ENCODE measurements at places on chromosomes 3 and 15.
A peak's percentile ranks its signal among the peaks of the same experiment; 100 is the strongest.

GRCh38 chr15:42060477-42060763 lies 33.9 kb downstream of the PLA2G4D start:
- DNase-seq = no peak

DNA sequence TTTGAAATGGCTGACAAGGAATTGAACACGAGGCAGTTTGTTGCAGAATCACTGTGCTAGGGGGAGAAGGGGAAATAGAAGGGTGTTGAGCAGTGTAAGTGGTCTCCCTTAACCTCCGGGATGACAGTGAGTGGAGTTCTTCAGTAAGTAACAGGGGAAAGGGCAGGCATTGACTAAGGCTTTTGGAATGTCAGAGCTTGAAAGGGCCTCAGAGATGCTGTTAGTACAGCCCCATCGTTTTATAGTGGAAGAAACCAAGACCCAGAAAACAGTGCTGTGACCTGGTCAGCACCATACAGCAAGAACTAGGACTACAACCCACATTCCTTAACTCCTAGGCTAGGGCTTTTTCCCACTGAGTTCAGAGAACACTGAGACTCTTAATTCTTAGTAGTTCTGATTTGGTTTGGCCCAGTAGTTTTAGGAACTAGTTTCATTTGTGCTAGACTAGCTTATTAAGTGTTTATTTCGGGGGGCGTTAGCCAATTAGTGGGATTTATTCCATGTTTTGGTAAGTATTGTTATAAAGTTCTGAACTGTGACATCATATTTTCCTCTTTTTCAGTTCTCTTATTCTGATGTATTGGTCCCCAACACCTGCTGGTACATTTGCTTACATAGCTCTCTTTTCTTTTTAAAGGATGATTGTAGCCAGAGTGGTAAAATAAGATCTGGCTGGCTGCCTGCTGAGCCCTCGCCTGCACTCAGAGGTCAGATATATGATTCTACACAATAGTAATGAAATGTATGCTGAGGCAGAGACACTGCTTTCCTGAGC lies 34.2 kb downstream of the RAB11A start:
- no peak for DNase-seq

- DNase-seq = no peak
Observed at GRCh38 chr3:183038221-183038620, 57.9 kb upstream of the DCUN1D1 start.

- no peak for DNase-seq
Observed at GRCh38 chr3:164417955-164418354, 660.3 kb downstream of the SI start.

GRCh38 chr3:70557976-70558375 lies 245.5 kb upstream of the MDFIC2 start:
- peak; percentile 12 for DNase-seq

DNA sequence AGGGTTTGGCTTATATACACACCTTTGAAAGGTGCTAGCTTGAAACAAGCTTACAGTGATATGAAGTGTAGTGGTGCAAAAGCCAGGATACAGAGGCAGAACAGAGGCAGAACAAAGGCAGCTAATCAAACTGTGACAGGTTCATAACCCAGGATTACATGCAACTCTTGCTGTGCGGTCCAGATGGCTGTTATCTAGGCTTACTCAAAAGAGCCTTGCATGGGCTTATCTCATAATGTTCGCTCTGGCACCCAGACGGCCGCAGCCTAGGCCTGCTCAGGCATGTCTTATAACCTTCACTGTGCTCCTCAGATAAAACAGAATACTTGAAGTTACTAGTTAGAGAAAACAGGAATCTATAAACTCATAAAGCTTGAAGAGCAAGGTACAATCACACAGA lies 22.8 kb upstream of the NOX5 start:
- DNase-seq = no peak

GRCh38 chr15:31340592-31340991 lies 14.0 kb downstream of the KLF13 start:
- no peak for DNase-seq

GRCh38 chr3:22861426-22861825 lies 341.7 kb upstream of the UBE2E2 start:
- DNase-seq = no peak
